ENCODE measurements at places on chromosomes 3 and 15.
A peak's percentile ranks its signal among the peaks of the same experiment; 100 is the strongest.

DNA sequence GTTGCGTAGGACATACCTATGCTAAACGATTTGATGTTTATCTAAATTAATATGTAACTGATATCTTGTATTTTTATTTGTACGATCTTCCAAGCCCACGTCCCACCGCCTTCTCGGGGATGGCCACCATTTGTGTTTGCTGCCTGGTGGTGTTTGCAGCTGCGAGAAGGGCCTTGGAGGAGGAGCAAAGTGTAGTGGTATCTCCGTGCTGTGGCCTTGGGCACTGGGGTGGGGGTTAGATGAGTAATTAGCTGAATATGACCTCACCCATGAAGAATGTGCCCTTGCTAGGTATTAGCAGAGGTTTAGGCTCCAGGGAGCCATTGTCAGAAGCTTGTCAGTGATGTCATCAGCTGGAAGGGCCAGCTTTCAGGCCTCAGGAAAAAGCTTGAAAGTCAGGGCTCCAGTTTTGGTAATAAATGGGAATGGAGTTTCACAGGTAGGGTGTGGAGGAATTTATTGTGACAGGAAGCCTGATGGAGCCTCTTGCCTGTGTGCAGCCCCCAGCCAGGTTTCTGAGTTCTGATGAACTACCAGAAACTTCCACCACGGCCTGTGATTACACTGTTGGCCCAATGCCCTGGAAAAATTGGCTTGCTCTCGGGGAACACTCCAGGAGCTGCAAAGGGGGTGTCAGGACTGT lies 41.0 kb downstream of the FLNB start:
- no peak for DNase-seq

- no peak for DNase-seq
These were observed 105.7 kb downstream of the ANO10 start for GRCh38 chr3:43515970-43516635.

DNA sequence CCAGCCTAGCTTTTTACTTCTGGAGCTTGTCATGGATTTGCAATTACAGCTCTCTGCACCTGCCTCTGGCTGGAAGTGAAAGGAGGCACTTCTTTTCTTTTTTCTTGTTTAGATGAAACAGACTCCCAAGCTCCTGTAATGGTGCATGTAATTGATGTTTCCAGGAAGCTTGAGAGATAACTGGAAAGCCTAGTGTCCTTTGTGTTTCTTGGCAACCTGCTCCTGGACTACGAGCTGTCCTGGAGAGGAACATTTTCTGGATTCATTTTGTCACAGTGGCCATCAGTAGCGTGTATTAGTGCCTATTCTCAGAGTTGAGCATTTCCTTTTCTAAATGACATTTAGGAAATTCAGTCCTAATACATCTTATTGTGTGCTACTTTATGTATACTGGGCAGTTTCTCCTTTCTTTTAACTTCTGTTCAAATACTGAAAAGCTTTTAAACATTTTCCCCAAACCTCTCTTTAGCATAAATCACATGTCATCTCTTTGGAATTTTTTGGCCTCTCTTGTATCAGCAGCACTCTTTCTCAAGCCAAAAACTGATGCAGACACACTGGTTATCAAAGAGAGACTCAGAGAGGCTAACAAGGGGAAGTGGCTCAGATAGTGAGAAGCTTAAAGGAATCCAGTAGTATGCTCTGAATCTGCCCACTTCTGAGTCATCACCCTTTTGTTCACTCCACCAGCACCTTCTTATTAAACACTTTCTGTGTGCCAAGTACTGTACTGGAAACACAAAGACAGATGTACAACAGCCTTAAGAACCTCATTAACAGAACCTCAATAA lies 62.6 kb upstream of the SLC2A2 start:
- no peak for DNase-seq

- DNase-seq, result no peak
These were observed 491.7 kb downstream of the ZIC1 start for GRCh38 chr3:147900851-147901250.

DNA sequence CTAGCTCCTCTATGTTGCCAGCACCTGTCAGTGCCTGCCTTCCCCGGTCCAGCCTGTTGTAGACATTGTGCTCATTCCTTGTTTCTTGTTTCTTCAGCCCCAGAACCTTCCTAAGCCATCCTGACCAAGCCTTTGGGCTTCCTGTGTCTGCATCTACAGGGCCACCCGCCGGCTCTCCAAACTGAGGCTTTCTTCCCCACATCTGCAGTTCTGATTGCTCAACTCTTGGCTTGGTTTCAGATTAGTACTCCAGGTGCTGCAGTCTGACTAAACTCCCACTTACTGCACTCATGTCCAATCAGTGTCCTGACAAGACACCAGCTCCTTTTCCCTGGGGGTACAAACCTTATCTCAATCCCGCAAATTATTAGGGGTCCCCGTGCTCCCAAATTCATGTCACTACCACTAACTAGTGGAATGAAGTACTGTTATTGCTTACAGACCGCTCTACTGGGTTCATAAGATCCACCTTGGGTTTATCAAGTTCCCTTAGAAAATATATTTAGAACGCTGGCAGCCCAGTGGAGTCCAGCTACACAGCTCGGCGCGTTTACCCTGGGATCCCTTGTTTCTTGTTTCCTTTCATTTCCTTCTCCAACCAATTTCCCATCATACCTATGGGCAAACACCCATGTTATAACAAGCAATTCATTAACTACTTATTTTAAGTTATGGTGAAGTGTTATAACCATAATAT lies 114.2 kb upstream of the TJP1 start:
- no peak for DNase-seq

DNA sequence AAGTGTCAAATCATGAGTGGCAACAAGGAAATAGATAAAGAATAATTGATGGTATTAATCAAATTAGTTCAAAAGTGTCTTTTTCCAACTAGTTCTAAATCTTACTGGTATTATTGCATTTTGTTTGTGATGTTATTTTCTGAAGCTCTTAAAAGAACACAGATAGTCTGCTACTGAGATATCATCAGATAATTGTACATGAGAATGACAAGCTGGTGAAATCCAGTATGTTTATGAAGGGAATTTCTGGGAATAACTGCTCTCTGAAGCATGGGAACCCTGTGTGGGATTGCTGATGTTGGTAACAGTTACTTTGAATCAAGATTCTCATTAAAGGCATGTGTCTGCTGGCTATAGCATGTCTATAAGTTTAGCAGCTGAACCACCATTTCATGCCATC lies 190.3 kb upstream of the CDIN1 start:
- DNase-seq, result no peak

GRCh38 chr3:61901986-61902385 lies 340.6 kb downstream of the PTPRG start:
- no peak for DNase-seq

DNA sequence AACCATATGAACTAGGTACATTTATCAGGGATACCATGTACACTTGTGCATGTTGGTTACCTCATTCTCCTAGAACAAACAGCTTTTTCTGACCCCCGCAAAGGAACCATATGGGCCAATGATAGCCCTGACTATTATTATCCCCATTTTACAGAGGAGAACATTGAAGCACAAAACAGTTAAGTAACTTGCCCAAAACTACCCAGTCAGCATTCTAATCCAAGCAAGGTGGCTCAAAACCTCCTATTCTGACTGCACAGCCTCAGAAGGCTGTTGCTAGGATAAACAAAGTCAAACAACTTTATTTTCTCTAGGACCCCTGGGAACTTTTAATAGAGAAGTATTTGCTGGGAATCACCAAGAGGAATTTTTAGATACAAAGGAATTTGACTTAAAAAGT lies 36.7 kb downstream of the CFAP44 start:
- DNase-seq, result no peak

DNA sequence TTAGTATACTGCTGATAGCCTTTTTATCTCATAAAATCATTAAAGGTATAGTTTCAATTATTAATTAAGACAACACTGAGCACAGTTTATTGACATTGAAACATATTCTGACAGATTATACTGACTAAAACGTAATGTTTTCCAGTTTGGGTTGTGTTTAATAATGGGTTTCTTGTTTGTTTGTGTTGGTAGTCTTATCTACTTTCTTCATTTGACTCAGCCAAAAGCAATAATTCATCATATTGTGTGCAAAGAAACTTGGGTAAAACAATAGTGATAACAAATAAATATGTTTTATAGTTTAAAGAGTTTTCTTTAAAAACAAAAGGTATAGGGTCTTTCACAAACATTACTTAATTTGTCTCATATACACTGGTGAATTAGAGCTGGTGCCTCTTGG lies 629.2 kb upstream of the AGTR1 start:
- no peak for DNase-seq

DNA sequence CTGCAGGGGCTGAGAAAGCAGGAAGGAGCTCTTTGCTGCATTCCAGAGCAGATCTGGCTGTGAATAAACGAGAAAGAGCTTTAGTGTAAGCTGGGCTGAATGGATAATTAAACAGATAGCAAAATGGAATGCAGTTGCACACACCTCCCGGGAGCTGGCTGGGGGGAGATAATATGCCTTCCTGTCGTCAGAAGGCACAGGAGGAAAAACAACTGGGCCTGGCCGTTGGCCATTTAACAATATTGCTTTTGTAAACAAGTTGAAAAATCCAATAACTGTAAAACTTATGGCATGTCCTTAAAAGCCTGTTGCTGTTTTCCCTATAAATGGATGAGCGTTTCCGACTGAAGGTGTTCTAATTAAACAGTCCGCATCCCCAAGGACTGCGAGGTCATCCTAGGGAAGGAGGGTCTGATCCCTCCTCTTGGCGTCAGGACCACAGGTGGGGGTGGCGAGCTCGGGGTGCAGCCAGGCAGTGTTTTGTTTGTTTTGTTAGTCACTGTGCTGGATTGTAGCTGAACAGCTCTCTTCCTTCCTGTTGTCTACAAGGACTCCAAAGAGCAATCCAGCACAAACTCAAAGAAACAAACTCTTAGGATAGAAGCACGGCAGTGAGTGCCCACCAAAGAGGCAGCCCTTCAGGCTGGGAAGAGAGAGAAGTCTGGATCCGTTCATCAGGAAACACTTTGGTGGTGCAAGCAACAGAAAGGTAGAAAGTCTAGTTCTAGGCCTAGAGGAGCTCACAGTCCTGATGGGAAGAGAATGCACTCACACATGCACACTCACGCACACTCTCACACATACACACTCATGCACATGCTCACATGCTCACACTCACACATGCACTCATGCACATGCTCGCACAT lies 133.4 kb upstream of the SMAD3 start:
- no peak for DNase-seq

DNA sequence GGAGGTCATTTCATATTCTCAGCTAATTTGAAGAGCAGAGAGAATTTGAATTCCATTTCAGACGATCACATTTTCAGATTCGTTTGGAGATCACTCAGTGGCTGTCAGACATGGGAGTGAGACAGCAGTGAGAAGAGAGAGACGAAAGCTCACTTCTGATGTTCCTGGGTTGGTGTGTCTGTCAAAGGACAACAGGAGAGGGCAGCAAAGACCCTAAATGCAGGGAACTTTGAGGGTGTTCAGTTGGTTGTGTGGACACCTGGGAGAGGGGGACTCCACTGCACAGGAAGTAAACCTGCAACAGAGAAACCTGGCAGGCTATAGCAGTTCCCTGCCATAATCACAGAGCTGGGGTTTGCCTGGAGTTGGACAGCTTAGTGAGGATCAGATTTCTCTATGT lies 675.1 kb downstream of the SQOR start:
- DNase-seq, result peak; percentile 13

GRCh38 chr3:174951498-174952005 lies 92.4 kb downstream of the NAALADL2 start:
- DNase-seq, result no peak

DNA sequence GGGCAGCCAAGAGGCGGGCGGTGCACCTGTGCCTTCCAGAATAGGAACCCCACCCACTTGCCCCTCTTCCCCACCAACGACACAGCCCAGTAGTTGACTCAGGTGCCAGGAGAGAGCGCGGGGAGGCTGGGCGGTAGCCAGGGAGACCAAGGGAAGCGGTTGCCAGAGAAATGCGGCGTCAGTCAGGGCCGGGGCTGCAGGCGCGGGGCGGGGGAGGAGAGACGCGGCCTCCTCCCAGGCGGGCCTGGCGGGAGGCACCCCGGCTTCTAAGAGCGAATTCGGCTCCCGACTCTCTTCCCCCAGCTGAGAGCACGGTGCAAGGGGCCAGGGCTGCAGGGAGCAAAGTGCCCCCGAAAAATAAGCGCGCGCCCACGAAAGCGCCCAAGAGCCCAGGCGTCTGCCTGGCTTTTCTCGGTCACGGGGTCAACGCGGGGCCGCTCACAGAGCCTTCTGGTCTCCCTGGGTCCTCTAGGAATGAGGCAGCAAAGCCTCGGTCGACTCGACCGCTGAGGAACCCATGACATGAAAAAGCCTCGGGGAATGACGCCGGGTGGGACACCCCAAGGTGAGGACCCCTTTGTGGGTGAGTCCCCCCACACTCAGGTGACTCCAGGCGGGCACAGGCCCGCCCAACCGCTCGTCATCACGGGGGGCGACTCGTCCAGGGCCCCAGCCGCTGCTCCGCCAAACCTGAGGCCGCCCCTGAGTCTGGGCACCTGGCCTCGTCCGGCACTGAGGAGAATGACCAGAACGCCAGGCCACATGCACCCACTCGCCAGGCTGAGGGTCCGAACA lies 716 bp downstream of the CPEB1 start:
- DNase-seq, result no peak

DNA sequence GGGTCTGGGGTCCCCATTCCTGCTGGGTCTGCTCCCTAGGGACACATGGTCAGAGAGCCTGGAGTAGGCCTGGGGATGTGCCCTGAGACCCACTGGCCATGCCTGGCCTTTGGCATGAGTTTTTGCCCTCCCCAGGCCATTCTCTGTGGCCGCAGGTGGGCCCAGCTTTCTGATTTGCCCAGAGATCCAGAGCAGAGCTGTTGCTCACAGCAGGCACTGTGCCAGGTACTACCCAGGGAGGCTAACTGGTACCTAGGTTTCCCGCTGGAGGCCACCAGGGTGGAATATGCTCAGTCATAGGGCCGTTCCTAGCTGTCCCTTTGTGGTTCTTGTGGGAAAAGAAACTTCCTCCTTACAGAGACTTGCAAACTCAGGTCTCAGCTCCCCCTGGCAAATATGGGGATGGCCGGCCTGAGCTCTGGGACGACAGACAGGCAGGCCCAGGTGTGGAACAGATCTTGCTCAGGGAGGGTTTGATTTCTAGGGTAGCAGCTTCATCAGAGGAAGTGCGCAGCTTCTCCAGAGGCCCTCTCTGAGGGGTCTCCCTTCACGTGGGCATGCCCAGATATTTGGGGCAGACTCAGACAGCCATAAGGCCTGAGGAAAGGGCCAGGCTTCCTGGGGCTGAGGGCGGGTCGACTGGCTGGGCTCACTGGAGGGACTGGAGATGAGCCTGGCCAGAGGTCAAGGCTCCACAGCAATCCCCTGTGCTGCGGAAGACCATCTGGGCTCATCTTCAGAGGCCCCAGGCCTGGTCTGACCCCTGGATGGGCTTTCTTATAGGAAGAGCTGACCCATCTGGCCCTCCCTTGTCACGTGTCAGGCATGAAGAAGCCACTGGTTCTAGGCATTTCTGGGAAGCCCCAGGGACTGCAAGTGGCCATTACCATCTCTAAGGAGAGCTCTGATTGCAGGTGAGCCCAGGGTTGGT lies 28.0 kb downstream of the ACAA1 start:
- no peak for DNase-seq

Data from NAMALWA (cell line).